Left hindlimb (tissue), 1 donor: ENCODE measurements at places on chromosomes 12 and 14.

DNA sequence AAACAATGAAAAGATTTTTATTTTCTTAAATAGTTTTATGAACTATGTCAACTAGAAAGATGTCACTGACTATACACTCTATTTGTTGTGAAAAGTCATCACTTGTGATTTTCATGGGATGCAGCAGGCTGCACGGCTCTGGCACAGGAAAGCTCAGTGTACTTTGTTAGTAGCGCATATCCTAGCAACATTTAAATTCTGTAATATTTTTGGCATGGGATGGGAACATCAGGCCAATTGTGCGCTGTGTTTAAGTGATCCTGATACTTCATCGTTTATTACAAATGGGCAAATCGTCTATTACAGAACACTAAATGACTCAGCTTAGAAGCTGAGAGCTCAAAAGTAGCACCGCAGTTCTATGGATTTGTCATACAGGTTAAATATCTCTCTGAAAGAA, 60.7 kb upstream of the SAV1 start:
- no peak for DNase-seq

- DNase-seq, result no peak
Observed at GRCh38 chr12:49944046-49944445, 6.5 kb upstream of the AQP2 start.

- no peak for DNase-seq
Observed at GRCh38 chr12:131737150-131737827, 26.4 kb downstream of the SFSWAP start.

GRCh38 chr14:60092526-60092920, 800 bp downstream of the PCNX4 start:
- peak; percentile 32 for DNase-seq

- no peak for DNase-seq
Observed at GRCh38 chr12:62267480-62267879, 7.3 kb downstream of the USP15 start.

DNA sequence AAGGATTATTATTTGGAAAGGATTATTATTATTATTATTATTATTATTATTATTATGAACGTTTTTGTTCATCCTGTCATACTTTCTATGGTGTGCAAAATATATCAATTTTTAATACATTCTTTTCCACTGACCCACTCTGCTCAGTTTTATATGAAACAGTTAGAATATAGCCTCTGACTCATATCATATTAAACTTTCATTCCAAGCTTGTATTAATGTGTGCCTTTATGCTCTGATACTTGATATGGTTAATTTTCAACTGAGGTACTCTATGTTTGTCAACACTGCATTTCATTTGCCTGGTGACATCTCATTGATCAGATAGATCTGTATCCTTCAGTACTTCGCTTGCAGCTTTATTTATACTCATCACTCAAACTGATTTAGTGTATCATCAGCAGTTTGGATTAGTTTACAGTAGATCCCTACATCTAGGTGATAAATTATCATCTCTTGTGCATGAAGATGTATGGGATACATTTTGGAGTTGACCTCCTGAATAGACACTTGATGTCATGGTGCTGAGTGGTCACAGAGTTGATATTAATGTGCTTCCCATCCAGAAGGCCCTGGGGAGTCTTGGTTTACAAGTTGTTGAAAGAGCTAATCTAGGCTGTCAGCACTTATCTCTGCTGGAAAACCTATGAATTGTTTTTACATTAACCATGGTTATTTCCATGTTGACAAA, 271.8 kb downstream of the TRHDE start:
- DNase-seq, result no peak

GRCh38 chr12:106733660-106734059, 40.8 kb upstream of the RIC8B start:
- DNase-seq, result no peak

DNA sequence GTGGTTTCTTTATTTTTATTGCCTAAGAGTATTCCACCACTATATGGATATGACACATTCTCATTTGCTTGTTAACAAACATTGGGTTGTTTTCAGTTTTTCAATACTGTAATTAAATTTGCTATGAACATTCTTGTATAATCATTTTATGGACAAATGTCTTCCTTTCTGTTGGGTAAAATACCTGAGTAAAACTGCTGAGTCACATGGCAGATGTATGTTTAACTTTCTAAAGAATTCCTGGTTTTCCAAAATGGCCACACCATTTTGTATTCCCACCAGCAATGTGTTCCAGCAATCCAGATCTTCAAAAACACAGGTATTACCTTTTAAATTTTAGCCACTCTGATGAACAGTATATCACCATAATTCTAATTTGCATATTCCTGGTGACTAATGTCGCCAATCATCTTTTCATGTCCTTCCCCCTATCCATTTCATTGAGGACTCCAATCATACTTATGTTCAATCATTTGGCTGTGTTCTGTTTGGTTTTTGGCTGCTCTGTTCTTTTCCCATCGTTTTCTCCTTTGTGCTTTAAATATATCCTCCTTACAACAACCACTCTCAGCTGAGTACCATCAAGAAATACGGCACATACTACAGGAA, 36.0 kb downstream of the CDK17 start:
- no peak for DNase-seq

DNA sequence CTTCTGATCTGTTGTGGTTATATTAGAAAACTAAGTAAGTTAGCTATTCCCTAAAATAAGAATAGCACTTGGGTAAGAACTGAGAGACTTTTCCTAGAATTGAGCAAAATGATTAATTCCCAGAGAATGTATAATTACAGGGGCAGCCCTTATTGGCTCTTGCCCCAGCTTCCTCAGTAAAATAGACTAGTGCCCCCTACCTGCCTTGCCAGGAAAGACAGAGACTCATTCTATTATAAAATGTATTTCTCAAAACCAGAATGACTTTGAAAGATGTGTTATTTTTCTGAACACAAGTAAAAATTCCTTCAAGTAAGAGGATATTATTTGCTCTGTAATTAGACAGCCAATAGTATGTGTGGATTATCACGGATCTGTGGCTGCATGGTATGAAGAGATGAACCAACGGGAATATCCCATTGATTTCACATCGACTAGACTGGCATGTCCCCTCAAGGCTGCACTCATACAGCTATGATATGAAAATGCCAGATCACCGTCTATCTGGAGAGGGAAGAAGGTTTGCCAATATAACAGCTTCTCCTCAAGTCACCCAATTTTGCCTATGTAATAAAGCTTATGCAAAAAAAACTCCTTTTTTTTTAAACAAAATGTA, 7.4 kb upstream of the GLRX5 start:
- no peak for DNase-seq

DNA sequence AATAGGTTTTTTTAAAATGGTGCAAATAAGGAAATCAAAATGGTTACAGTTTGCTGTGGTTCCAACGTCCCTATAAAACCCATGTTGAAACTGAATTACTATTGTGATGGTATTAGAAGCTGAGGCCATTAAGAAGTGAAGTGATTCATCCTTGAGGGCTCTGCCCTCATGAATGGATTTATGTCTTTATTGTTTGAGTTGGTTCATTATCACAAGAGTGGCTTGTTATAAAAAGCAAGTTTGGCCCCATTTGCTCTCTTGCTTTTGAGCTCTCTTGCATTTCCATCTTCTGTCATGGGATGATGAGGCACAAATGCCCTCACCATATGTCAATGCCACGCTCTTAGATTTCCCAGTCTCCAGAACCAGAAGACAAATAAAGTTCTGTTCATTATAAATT, 62.3 kb downstream of the PRKD1 start:
- DNase-seq, result no peak

- DNase-seq, result peak; percentile 89
Observed at GRCh38 chr12:106136263-106136662, 2.5 kb downstream of the NUAK1 start.

- no peak for DNase-seq
Observed at GRCh38 chr14:56131004-56131864, 13.0 kb downstream of the PELI2 start.

GRCh38 chr14:69327507-69327906, 67.5 kb downstream of the GALNT16 start:
- no peak for DNase-seq

DNA sequence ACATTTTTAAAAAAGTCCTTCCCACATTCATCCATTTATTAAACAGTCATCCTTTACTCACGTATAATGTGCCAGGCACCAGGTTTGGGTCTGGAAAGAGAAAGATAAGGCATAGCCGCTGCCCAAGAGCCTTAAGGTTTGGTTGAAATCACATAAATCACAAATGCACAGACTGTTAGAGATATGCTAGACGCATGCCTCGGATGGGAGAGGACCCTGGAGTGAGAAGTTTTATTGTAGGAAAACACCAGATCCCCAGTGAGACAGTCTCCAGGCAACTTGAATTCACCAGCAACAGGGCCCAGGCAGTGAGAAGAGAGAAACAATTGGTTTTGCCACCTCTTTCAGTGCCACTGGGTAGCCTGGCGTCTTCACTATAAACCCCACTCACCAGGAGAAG, 305.9 kb upstream of the AMIGO2 start:
- no peak for DNase-seq

DNA sequence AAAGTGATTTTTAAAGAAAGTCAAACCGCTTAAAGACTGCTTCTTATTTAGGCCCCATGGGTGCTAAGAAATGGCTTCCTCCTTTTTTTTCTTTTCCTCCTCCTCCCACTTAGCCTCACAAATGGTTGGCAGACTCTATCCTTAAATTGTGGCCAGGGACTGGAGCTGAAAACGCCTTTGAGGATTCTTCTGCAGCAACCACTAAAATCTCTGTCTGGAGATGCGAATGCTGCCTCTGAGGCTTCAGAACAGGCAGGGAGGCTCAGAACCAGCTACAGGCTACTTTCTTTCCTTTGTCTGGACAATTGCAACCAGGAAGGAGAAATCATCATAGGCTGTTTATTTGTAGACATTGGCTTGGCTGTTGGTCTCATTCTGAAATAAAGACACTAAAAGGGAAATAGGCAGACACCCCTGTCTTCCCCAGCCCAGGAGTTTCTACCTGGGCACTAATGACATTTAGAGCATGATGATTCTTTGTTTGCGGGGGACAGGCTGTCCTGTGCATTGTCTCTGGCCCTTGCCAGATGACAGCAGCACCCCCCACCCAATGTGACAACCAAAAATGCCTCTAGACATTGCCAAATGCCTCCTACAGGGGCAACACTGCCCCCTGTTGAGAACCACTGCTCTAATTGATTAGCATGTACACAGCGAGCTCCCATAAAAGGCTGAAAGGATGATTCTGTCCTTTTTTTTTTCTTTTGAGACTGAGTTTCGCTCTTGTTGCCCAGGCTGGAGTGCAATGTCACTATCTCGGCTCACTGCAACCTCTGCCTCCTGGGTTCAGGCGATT, 50.3 kb downstream of the MAP1LC3B2 start:
- DNase-seq, result no peak

- DNase-seq, result no peak
Observed at GRCh38 chr12:114481200-114481535, 75.2 kb upstream of the TBX5 start.

DNA sequence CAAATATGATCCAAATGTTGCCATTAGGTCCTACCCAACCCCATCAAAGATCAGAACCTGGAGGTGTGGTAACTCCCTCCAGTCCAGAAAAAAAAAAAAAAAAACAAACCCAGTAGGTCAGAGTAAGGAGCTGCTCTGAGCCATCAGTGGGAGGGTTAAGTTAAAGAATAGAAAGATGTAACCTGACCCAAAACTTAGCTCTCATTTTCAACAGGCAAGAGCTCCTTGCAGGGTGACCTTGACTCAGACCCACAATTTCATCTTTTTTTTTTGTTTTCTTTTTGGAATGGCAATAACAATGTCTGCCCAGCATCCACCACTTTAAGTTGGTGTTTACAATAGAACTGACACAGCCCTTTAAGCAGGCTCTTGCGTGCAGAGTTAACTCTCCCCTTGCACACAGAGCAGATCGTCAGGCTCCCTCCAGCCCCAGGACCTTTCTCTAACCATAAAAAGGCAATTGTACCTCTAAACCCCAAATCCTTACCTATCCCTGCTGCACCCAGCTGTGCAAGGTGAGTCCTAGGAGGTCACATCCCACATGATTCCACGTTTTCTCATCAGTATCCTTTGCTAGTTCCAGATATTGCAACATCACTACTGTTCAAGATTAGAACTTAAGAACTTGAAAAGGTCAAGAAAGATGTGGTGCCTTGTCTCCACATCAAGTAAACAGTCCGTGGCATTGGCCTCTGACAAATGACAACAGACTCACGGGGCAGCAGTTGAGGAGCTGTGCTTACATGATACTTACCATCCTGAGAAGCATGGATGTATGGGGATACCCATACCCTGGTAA, 178.6 kb upstream of the EEA1 start:
- no peak for DNase-seq

- DNase-seq, result no peak
Observed at GRCh38 chr12:47817272-47818006, 2.3 kb downstream of the HDAC7 start.

GRCh38 chr14:54782751-54783659, 119.6 kb downstream of the GCH1 start:
- no peak for DNase-seq

DNA sequence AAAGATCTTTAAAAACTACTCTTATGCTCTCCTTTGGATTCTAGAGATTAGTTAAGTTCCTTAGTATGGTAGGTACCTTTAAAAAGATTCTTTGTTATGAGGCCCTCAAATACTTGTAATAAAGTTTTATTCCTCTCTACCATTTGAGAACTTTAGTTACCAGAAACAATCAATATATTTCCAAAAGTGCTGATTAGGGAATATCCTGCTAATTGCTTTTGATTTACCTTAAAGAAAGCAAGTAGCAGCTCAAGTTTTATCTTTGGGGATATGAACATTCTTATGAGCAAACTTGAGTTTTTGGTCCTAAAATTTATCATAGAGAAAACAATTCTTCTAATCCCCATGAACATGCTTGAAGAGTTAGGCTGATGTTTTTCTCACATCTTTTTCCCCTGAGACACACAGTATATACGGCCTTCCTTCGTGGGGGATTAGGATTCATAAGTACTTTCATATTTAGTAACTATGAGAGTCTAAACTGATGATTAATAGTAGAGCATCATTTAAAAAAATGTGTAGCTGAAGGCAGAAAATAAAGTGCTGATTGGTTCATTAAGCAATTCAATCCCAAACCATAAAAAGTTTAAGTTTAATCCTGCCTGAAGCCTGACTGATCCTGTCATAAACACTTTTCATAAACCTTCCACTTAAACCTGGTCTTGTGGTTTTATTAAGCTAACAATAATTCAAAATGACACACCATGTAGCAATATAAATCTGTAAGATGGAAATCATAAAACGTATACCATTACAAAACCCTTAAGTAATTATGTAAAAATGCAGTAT, 380.5 kb upstream of the FBXO33 start:
- DNase-seq, result no peak

DNA sequence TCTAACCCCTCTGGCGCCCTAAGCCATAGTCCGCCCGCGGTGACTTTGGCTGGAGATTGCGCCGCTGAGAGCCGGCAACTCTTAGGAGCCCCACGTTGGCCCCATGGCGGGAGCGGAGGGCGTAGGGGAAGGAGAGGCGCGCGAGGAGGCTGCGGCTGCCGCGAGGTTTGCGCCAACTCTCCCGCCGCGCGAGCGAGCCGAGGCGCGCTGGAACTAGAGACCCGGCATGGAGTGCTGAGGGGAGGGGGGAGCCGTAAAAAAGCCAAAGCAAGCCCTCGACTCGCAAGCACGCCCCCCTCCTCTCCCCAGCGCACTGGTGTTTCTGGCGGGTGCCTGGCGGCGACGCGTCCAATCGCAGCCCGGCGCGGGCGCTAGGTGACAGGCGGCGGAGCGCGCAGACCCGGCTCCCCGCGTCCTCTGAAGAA, at the start of gene SYT10:
Gene SYT10 (minus strand): TSS at position 233 of the 425 bp plus-strand sequence. CDS start 297 bp downstream, outside the sequence.
- DNase-seq, result peak; percentile 48
